ENCODE measurements at places on chromosomes 16 and 17. TPM values are rescaled to one million over a fixed set of nuclear protein-coding genes. Genes with fewer than 3 reads are reported as not detected.

Gene TERB1
- total RNA-seq, result 0.26 TPM

Gene B9D1
- 12.4 TPM for total RNA-seq

Gene CALB2
- total RNA-seq, result 2.2 TPM

Gene TNK1
- 11.8 TPM for total RNA-seq

Gene KRTAP1-1
- not detected for total RNA-seq

Gene LGALS9B
- total RNA-seq, result 0.26 TPM

Gene TBC1D3G
- total RNA-seq, result not detected

Measured in bronchial epithelial cell (primary cell).